ENCODE measurements at places on chromosomes 5 and 9. TPM values are rescaled to one million over a fixed set of nuclear protein-coding genes. Genes with fewer than 3 reads are reported as not detected.
A peak's percentile ranks its signal among the peaks of the same experiment; 100 is the strongest.

GRCh38 chr5:139696167-139696893 is 48.2 kb downstream of the CXXC5 start:
- DNase-seq, result no peak

The NKD2 gene
- not detected for total RNA-seq

The IQGAP2 gene
- 0.10 TPM for total RNA-seq

DNA sequence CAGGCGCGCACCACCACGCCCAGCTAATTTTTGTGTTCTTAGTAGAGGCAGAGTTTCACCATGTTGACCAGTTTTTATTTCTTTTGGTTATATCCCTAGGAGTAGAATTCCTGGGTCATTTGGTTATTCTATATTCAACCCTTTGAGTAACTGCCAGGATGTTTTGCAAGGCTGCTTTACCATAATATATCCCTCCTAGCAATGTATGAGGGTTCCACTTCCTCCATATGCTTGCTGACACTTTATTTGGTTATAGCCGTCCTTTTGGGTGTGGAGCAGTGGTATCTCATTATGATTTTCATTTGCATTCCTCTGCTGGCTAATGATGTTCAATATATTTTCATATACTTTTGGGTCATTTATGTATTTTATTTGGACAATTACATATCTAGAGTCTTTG is 81.2 kb downstream of the RAB24 start:
- no peak for DNase-seq

DNA sequence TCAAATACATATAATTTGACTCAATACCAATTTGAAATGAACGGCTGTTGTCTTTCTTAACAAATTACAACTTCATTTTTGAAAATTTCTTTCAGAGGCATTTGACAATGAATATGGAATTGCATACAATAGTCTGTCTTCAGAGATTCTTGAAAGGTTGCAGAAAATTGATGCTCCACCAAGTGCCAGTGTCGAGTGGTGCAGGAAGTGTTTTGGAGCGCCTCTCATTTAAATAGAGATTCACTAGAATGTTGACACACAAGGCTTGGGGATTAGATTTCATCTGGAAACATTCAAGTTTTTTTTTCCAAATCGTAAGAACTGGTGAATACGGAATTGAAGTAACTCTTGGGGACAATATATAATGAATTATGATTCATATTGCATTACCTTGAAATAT is 8.1 kb downstream of the RPS6 start:
- DNase-seq, result no peak

The ADAMTS19 gene
- total RNA-seq, result 0.17 TPM

DNA sequence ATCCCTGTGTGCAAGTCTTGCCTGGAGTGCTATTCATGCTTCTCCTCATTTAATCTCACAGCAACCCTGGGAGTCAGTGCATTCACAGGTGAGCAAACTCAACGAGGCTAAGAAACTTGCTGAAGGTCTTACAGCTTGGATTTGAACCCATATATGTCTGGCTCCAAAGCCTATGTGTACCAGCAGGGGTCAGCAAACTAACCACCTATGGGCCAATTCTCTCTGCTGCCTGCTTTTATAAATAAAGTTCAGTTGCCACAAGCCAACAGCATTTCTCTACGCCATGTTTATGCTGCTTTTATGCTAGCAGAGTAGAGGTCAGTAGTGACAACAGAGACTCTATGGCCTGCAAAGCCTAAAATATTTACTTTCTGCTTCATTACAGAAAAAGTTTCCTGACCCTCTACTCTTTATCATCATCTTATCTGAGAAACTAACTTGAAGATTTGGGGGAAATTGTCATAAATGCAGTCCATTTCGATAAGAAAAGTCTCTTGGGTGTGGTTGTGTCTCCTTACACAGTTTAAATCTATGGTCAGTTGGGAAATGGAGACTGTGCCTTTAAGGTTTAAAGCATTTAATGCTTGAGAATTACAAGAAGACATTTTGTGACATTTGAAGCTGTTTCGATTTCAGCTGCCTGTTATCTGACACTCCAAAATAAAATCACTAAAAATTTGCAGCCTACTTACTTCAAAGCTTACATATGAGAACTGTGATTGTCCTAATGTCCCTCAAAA is 137.7 kb downstream of the PRELID2 start:
- DNase-seq, result peak; percentile 64

- no peak for DNase-seq
Observed at GRCh38 chr5:41808294-41808693, 61.9 kb downstream of the OXCT1 start.

DNA sequence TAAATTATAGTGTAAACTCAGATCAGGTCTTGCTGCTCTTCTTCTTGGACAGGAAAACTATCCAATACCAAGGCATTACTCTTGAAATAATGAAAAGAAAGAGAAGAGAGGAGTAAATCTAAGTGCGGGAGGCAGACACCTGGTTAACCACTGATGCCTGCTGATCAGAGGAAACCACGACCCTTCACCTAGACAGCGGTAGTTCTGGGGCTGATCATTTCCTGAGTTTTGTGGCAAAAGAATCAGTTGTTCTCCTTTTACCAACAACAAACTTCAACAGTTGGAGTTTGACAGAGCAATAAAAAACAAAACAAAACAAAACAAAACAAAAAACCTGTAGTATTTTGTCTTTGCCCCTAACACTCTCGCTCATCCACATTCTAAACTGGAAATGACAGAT is 3.0 kb downstream of the RLN1 start:
- no peak for DNase-seq

- no peak for DNase-seq
Observed at GRCh38 chr9:128946571-128947276, 679 bp downstream of the DOLK start.

The SLC46A2 gene
- not detected for total RNA-seq

The C9 gene
- not detected for total RNA-seq

DNA sequence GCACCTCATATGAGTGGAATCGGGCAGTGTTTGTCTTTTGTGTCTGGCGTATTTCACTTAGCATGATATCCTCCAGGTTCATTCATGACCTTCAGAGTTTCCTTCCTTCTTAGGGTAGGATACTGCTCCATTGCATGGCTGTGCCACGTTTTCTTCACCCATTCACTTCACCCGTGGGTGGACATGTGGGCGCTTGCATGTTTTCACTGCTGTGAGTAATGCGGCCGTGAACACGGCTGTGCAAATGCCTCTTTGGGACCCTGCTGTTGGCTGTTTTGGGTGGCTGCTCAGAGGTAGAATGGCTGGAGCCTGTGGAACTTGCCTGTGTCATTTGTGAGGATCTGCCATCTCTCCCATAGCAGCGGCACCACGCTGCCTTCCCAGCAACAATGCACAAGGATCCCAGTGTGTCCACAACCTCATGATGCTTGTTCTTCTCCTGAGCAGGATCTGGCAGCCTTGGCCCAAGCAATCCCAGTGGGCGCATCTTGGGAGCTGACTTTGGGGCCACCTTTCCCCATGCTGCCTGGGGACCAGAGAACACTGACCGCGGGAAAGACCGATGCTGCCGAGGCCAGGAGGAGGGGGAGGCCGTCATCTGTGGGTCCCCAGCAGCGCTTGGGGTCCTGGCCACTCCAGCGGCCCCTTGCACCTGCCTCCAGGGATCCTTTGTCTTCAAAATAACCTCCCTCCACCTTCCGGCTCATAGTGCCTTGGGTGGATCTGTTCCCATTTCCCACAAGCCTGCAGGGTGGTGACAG is 2.3 kb upstream of the SCGB3A1 start:
- no peak for DNase-seq

GRCh38 chr9:7341571-7341970 is 458.0 kb downstream of the DMAC1 start:
- no peak for DNase-seq

- DNase-seq, result no peak
Observed at GRCh38 chr5:111167551-111167950, 56.6 kb upstream of the CAMK4 start.

GRCh38 chr9:33024126-33024965 is 727 bp upstream of the DNAJA1 start:
- DNase-seq, result peak; percentile 7
